Heart right ventricle (tissue), 16 donors: ENCODE measurements at places on chromosomes 2 and 18. TPM values are rescaled to one million over a fixed set of nuclear protein-coding genes. Genes with fewer than 3 reads are reported as not detected.

DNA sequence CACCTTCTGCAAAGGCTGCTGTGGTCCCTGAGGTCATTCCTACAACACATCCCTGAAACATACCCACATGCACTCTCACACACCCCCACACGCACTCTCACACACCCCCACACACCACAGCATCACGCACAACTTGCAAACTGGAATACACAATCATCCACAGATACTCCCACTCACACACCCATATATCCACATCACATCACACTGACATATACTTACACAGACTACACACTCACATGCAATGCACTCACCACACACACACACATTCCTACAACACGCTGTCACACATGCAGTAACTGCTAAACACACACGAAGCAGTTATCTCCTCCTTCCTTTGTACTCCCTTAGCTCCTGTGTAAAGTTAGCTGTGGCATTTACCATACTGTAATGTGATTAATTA lies 57.1 kb upstream of the PKDCC start:
- H3K4me1 ChIP-seq = peaks cover 6% of the 10 kb centered on the region
- H3K27ac ChIP-seq = no peak overlapping the region
- no peak for DNase-seq
- H3K27me3 ChIP-seq = no peaks in the 10 kb centered on the region
- H3K4me3 ChIP-seq = no peak overlapping the region

- H3K4me1 ChIP-seq = no peaks in the 10 kb centered on the region
- H3K36me3 ChIP-seq = no peaks in the 10 kb centered on the region
- H3K27ac ChIP-seq = peak overlapping the region; percentile 66
- H3K4me3 ChIP-seq = no peak overlapping the region
Observed at GRCh38 chr2:177724398-177725287, 332.1 kb downstream of the AGPS start.

GRCh38 chr2:44549856-44550255 lies 188.1 kb downstream of the CAMKMT start:
- no peaks in the 10 kb centered on the region for H3K27me3 ChIP-seq
- DNase-seq = no peak
- no peak overlapping the region for H3K27ac ChIP-seq
- no peaks in the 10 kb centered on the region for H3K36me3 ChIP-seq
- H3K4me1 ChIP-seq = no peaks in the 10 kb centered on the region

DNA sequence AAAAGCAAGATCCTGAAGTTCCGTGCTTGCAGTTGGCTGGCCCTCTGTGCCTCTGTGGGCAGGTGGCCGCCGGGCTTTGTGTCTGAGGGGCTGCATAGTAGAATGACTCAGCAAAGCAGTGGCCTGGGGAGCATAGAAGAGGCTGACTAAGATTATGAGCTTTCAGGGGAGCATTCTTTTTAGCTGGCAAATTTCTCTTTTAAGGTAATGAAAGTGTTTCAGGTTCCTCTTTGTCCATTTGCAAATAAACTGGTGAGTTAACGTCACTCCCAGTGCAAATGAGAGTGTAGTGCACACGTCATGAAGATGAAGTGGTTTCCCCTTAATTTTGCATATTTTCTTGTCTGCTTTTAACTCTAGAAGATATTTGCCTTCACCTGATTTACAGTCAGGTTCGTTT lies 98.6 kb downstream of the BCL2L11 start:
- H3K27ac ChIP-seq = no peak overlapping the region
- H3K27me3 ChIP-seq = no peaks in the 10 kb centered on the region
- peaks cover 9% of the 10 kb centered on the region for H3K4me1 ChIP-seq
- H3K36me3 ChIP-seq = no peaks in the 10 kb centered on the region

GRCh38 chr2:187918996-187919821 lies 365.0 kb upstream of the TFPI start:
- H3K4me3 ChIP-seq = no peak overlapping the region
- no peaks in the 10 kb centered on the region for H3K27me3 ChIP-seq
- no peaks in the 10 kb centered on the region for H3K4me1 ChIP-seq
- no peak overlapping the region for H3K27ac ChIP-seq
- no peaks in the 10 kb centered on the region for H3K36me3 ChIP-seq
- no peak for DNase-seq

GRCh38 chr2:30106543-30106942 lies 40.3 kb upstream of the YPEL5 start:
- no peak overlapping the region for H3K4me3 ChIP-seq
- no peaks in the 10 kb centered on the region for H3K27me3 ChIP-seq
- H3K4me1 ChIP-seq = peaks cover 5% of the 10 kb centered on the region
- no peak overlapping the region for H3K27ac ChIP-seq

DNA sequence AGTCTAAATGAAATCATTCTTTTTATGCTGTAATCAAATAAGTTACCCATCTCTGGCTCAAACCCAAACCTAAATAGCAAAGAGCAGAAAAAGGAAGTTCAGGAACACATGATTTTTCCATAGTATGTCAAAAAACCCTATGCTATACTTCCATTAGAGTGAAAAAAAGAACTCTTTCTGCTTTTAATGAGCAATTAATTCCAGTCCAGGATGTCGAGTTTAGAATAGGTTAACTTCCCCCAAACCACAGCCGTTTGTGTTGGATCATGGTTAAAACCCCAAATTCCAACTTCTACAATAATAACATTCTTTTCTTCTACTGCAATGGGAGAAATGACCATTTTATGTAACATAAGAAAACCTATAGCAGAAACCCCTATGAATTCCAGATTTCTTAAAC lies 171.1 kb upstream of the NRP2 start:
- no peak overlapping the region for H3K27ac ChIP-seq
- H3K27me3 ChIP-seq = no peaks in the 10 kb centered on the region
- H3K36me3 ChIP-seq = no peaks in the 10 kb centered on the region

DNA sequence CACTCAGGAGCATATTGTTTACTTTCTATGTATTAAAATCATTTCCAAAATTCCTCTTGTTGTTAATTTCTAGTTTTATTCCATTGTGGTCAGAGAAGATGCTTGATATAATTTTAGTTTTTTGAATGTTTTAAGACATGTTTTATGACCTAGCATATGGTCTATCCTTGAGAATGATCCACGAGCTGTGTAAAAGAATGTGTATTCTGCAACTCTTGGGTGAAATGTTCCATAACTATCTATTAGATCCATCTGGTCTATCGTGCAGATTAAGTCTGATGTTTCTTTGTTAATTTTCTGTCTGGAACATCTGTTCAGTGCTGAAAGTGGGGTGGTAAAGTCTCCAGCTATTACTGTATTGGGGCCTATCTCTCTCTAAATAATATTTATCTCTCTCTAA lies 83.3 kb upstream of the EPAS1 start:
- no peaks in the 10 kb centered on the region for H3K4me1 ChIP-seq
- DNase-seq = no peak
- H3K27ac ChIP-seq = no peak overlapping the region

DNA sequence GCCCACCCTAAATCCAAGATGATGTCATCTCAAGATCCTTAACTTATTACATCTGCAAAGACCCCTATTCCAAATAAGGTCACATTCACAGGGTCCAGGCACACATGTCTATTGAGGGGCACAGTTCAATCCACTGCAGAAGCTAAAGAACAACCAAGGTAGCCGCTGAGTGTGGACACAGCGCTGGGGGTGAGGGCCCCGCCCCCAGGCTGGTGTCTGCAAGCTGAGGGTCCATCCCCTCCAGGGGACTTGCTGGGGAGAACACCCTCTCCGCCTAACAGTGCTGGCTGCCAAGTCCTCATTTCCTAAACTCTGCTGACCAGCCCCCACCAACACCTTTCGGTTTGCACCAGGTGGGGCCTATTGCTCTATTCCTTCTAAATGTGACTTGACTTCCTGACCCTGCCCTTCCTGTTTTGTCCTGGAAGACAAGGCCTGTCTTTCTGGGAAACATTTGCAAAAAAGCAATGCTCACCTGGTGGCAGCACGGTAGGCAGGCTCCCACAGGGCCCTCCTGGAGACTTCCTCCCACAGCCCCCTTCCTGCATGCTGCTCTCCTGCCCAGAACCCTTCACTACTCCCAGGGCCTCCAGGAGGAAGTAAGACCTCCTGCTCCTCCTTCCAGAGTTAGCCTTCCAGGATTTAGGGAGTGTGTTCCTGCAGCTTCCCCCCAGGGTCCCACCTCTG lies 24.4 kb upstream of the TEX44 start:
- H3K27ac ChIP-seq = no peak overlapping the region
- H3K27me3 ChIP-seq = no peaks in the 10 kb centered on the region
- H3K36me3 ChIP-seq = no peaks in the 10 kb centered on the region
- no peaks in the 10 kb centered on the region for H3K4me1 ChIP-seq
- DNase-seq = no peak

DNA sequence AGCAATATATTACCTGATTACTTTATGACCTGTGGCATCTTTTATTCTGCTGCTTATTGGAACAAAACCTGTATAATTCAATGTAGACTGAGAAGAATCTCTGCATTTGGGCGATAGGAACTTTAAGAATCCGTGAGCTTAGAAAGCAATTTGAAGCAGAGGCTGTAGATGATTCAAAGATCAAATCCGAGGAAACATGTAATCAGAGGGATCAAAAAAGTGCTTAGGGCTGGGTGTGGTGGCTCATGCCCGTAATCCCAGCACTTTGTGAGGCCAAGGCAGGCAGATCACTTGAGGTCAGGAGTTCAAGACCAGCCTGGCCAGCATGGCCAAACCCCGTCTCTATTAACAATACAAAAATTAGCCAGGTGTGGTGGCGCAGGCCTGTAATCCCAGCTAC lies 198.4 kb downstream of the MTX2 start:
- H3K4me1 ChIP-seq = peaks cover 2% of the 10 kb centered on the region
- H3K36me3 ChIP-seq = no peaks in the 10 kb centered on the region
- H3K27ac ChIP-seq = no peak overlapping the region
- DNase-seq = no peak
- H3K4me3 ChIP-seq = no peak overlapping the region
- H3K27me3 ChIP-seq = no peaks in the 10 kb centered on the region

GRCh38 chr18:72605376-72605775 lies 61.2 kb upstream of the CBLN2 start:
- no peak for DNase-seq
- no peak overlapping the region for H3K27ac ChIP-seq
- no peaks in the 10 kb centered on the region for H3K4me1 ChIP-seq
- no peaks in the 10 kb centered on the region for H3K36me3 ChIP-seq
- H3K27me3 ChIP-seq = no peaks in the 10 kb centered on the region

DOCK10 gene
- total RNA-seq = 0.77 TPM

NOSTRIN gene
- 12.6 TPM for total RNA-seq

ASNSD1 gene
- 31.7 TPM for total RNA-seq

OTX1 gene
- not detected for total RNA-seq

KRCC1 gene
- total RNA-seq = 23.3 TPM
